ENCODE measurements at places on chromosomes 1 and 21. TPM values are rescaled to one million over a fixed set of nuclear protein-coding genes. Genes with fewer than 3 reads are reported as not detected.

WNT3A gene
- polyA plus RNA-seq = not detected

CYP4A11 gene
- polyA plus RNA-seq = not detected

S100A13 gene
- 332 TPM for polyA plus RNA-seq

RTCA gene
- 20.3 TPM for polyA plus RNA-seq

PRAMEF20 gene
- polyA plus RNA-seq = not detected
